Left renal cortex interstitium (tissue), 4 donors: ENCODE measurements at places on chromosomes 16 and 17. TPM values are rescaled to one million over a fixed set of nuclear protein-coding genes. Genes with fewer than 3 reads are reported as not detected.

The C16orf54 gene
- 0.28 TPM for polyA plus RNA-seq

The CDRT15L2 gene
- polyA plus RNA-seq: not detected

The ARHGDIG gene
- polyA plus RNA-seq: 6.0 TPM

The ITGA3 gene
- 107 TPM for polyA plus RNA-seq

The CACNG4 gene
- polyA plus RNA-seq: 3.7 TPM

The TTYH2 gene
- polyA plus RNA-seq: 19.0 TPM

The SCGB1C2 gene
- polyA plus RNA-seq: 2.0 TPM

The HS3ST3A1 gene
- 6.9 TPM for polyA plus RNA-seq

The CIITA gene
- polyA plus RNA-seq: 8.0 TPM

The HEATR9 gene
- polyA plus RNA-seq: 0.16 TPM

The ABCC11 gene
- 0.37 TPM for polyA plus RNA-seq

The TSC2 gene
- 178 TPM for polyA plus RNA-seq

The UTS2R gene
- polyA plus RNA-seq: 0.76 TPM

The NHLRC4 gene
- polyA plus RNA-seq: 7.3 TPM

The OR3A3 gene
- polyA plus RNA-seq: 0.07 TPM

The NPIPB9 gene
- 1.3 TPM for polyA plus RNA-seq

The BBS2 gene
- 93.5 TPM for polyA plus RNA-seq

The FUS gene
- polyA plus RNA-seq: 934 TPM

The CIBAR2 gene
- polyA plus RNA-seq: 0.21 TPM

The KRTAP4-4 gene
- polyA plus RNA-seq: not detected

The TEKT5 gene
- polyA plus RNA-seq: 0.25 TPM

The TPSAB1 gene
- not detected for polyA plus RNA-seq

The CTRB1 gene
- 0.20 TPM for polyA plus RNA-seq

The RNF157 gene
- 22.0 TPM for polyA plus RNA-seq

The TLCD3B gene
- 1.8 TPM for polyA plus RNA-seq

The SPATA32 gene
- 0.11 TPM for polyA plus RNA-seq

The GLIS2 gene
- polyA plus RNA-seq: 32.5 TPM

The AMZ2 gene
- polyA plus RNA-seq: 86.6 TPM

The PDIA2 gene
- 3.5 TPM for polyA plus RNA-seq

The EPN3 gene
- polyA plus RNA-seq: 8.4 TPM

The MILR1 gene
- polyA plus RNA-seq: 1.6 TPM

The MYH2 gene
- 0.06 TPM for polyA plus RNA-seq

The KRT33B gene
- not detected for polyA plus RNA-seq

The GP2 gene
- 2.3 TPM for polyA plus RNA-seq

The CDK5R1 gene
- 4.5 TPM for polyA plus RNA-seq

The SLFN14 gene
- 0.10 TPM for polyA plus RNA-seq

The HASPIN gene
- 3.1 TPM for polyA plus RNA-seq

The NOMO2 gene
- 89.0 TPM for polyA plus RNA-seq

The TACO1 gene
- polyA plus RNA-seq: 30.9 TPM

The SCIMP gene
- 2.4 TPM for polyA plus RNA-seq

The AHSP gene
- polyA plus RNA-seq: 5.8 TPM

The CAMKK1 gene
- polyA plus RNA-seq: 4.6 TPM

The INCA1 gene
- 9.9 TPM for polyA plus RNA-seq

The TOP2A gene
- polyA plus RNA-seq: 158 TPM

The LLGL2 gene
- 106 TPM for polyA plus RNA-seq

The NOXO1 gene
- 0.40 TPM for polyA plus RNA-seq

The GALR2 gene
- polyA plus RNA-seq: 0.26 TPM

The ADORA2B gene
- 7.5 TPM for polyA plus RNA-seq

The CPNE7 gene
- 6.3 TPM for polyA plus RNA-seq

The ATP1B2 gene
- 22.1 TPM for polyA plus RNA-seq

The IRX5 gene
- polyA plus RNA-seq: 10.8 TPM

The TMIGD1 gene
- polyA plus RNA-seq: 0.78 TPM

The AATK gene
- polyA plus RNA-seq: 4.8 TPM

The PRR29 gene
- polyA plus RNA-seq: 3.6 TPM

The FSCN2 gene
- polyA plus RNA-seq: 2.8 TPM

The C17orf100 gene
- 12.4 TPM for polyA plus RNA-seq

The KRT39 gene
- polyA plus RNA-seq: 0.09 TPM

The TNFRSF17 gene
- polyA plus RNA-seq: not detected
